Dermis blood vessel endothelial cell (primary cell): ENCODE measurements at places on chromosomes 1 and 21. TPM values are rescaled to one million over a fixed set of nuclear protein-coding genes. Genes with fewer than 3 reads are reported as not detected.

DNA sequence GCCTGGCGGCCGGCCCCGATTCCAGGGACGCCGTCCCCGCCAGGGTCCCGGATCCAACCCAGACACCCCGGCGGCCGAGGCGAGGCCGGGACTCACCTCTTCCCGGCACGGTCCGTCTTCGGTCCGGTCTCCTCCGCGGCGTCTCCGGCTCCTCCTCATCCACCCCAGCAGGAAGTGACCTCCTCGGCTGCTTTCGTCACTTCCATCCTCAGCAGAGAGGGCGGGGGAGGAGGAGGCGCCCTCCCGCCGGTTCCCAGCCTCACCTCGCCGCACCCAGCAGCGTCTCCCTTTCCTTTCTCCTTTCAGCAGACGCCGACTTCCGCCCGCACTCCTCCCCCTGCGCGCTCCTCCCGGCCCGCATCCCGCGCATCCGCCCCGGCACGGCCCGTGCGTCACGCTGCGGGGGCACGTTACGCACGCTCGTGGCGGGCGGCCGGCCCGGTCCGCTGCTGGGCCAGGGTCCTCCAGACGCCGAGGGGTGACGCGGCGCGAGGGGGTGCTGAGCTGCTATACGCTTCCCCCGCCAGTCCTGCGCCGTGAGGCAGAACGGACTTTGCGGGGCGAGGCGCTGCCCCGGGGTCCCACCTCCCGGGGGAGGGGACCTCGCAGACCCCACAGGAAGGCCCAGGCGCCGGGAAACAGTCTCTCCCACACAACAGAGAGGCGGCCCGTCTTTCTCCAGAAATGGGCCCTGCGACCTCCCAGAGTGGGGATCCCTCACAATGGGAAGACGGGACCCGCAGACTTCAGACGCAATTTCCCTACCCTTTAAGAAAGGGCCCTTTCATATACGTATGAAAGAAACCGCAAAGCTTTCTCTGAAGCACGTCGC, at the start of gene ETV3:
TSS of gene ETV3 (minus strand) at position 176 of the 832 bp plus-strand sequence. CDS start 2,043 bp downstream, outside the sequence.
- DNase-seq, result peak; percentile 91

- DNase-seq, result no peak
Observed at GRCh38 chr1:210541680-210542358, 213.1 kb downstream of the HHAT start.

DNA sequence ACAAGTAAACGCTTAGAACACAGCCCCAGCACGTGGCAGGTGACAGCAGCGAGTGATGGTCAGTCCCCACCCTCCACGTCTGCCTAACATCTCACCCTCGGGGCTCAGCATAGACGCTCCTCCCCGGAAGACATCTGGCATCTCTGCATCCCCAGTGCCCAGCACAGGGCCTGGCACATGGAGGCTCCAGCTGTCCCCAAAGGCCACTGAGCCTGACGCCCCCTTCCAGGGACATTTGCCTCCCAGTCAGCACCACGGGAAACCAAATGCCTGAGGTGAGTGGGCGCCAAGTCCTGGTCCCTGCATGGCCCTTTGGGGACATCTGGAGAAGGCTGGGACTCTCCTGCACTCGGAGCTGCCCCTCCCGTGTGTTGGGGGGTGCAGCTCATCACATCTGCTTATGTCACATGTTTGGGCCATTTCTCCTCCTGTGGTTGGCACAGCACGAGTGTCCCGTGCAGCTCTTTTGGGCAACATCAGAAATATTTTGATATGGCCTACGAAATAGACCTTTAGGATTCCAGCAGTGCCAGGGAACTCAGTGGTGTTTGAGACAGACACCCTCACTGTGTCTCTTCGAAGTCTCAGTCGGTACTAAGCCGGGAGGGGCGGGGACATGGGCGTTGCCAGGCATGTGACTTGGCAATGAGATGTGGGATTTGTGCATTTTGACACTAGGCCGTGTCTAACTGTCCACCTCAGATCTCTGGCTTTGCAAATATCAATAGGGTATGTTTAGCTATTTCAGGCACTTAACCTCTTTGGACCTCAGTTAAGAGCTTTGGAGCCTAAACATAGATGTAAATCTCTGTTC, 315.0 kb downstream of the PTPRU start:
- DNase-seq, result no peak

- peak; percentile 10 for DNase-seq
Observed at GRCh38 chr1:232416026-232416568, 213.8 kb downstream of the SIPA1L2 start.

GRCh38 chr1:208652296-208653160, 408.3 kb upstream of the PLXNA2 start:
- DNase-seq, result peak; percentile 86

Gene ARHGEF11
- total RNA-seq, result 22.0 and 23.3 TPM in 2 replicates

Gene IL12RB2
- not detected in 2 replicates for total RNA-seq

DNA sequence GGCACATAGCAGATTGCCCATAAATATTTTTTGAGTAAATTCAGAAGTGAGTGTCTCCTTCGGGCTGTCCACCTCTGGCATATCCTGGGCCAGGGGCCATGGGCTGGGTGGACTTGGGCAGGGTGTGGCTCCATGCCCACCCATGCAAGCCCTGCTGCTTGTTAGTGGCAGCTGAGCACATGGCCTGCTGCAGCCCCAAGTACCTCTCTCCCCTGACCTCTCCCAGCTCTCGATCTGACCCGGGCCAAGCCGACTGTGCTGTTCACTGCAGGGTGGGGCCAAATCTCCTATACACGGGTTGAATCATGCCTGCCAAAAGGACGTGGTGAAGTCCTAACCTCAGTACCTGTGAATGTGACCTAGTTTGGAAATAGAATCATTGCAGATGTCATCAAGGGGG, 132.5 kb upstream of the C1orf174 start:
- no peak for DNase-seq

DNA sequence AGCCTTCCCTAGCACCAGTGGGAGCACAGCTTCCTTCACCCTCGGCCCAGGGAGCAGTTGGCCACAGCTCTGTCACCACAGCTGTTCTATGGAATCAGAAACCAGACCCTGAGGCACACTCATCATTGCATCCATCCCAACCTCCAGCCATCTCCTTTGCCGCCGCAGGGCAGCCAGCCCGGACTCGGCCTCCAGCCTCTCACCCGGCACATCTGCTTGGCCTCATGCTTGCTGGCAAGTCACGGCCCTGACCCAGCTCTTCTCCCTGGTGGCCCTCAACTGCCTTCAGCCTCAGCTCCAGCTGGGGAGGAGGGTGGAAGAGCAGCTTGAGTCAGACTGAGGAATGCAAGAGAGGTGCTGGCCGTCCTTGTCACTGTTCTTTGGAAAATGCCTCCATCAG, 59.8 kb downstream of the TOR1AIP2 start:
- no peak for DNase-seq

- DNase-seq, result no peak
Observed at GRCh38 chr1:197314682-197315081, 46.6 kb downstream of the CRB1 start.

DNA sequence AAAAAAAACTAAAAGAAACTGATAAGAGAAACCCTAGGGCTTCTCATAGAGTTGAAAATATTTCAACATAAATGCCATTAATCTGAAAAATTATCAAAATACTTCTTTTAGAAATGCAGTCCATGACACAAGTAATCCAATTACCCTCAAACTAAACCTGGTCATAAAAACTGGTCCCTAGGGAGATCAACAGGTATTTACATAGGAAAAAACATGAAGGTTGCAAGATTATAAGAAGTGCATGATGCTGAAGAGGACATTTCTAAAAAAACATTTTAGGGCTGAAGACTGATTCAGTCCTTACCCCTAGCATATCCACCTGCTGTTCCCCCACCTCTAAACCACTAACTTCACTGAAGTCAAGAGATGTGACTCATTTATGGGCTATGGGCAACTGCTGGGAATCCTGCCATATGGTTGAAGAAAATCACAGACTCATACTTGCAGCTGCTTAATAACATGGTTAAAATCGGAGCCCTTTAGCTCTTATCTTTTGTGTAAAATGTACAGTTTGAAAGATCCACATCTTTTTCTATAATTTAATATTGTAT, 131.0 kb upstream of the RUNX1 start:
- no peak for DNase-seq

DNA sequence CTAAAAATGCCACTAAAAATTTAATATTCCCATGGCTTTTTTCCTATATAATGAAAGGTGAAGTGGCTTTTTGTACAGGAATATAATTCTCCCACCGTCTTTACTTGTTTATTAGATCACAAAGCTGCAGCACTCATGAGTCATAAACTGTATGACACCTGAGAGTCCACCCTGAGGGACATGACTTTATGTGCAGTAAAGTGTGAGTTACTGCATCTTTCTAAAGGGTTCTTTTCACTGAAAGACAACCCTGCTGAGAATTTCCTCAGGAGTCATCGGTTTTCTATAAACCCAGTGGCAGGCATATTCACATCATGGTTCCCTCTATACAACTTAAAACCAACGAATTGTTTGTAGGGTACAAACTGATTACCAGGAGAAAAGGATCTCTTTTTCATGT, 77.4 kb downstream of the APP start:
- DNase-seq, result peak; percentile 42

Gene PRPF38B
- 11.4 and 14.3 TPM in 2 replicates for total RNA-seq

DNA sequence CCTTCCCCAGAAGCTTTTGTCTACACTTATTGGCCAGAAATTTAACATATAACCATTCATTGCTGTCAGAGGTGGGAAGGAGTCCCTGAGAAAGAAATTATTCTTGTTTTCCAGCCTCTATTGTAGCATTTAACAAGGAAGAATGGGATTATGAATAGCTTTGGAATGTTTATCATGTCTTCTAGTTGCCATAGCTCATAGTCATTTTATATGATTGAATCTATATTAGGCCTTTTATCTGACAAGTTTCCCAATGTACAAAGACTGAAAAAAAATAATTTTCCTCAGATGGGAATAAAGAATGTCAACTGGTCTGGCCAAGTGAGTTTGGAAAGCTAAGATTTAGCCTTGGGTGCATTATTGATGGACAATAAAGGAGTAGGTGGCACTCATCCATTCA, 28.3 kb downstream of the PTPRC start:
- DNase-seq, result no peak

GRCh38 chr1:41498804-41499203, 14.3 kb upstream of the EDN2 start:
- peak; percentile 34 for DNase-seq

DNA sequence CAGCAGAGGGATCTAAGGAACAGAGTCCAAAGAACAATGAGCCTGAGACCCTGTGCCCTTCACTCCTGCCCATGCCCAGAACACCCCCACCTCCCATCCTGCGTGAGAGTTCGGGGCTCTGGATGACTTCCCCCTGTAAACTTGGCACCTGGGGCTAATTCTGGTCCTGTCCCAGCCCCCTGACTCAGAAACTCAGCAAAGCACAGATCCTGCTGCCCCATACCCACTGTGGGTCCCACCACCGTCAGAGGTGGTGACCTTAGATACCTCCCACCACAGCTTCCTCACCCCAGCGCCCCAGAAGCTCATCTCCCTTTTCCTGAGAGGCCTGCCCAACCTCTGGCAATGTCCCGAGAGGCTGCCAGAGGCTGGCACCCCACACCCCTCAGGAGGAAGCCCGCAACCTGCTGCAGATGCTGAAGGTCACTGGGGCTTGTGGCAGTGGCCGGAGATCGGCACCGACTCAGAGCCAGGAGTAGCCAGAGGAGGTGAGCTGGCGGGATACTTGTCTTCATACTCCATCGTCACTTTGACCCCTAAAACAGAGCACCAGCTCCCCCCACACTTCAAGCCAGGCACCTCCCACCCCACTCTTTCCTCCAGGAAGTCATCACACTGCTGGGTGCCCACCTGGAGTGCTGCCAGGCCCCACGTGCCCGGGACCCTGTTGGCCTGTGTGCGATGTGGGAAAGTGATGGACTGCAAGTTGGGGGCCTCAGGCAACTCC, 111.6 kb upstream of the IFFO2 start:
- no peak for DNase-seq

- DNase-seq, result no peak
Observed at GRCh38 chr1:208848854-208849253, 604.7 kb upstream of the PLXNA2 start.

DNA sequence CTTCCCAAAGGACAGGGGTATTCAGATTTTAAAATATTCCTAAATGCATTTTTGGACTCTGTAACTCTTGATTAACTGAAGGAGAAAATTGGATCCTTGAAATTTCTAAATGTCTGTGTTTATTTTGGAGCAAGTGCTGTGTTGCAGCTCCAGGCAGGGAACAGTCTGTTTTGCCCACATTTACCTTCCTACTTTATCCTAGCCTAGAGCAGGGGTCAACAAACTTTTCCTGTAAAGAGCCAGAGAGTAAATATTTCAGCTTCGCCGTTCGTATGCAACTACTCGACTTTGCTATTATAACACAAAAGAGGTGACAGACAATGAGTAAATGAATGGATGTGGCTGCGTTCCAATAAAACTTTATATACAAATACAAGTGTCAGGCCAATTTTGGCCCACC, 402.2 kb downstream of the GPATCH2 start:
- DNase-seq, result no peak

- DNase-seq, result no peak
Observed at GRCh38 chr21:42313501-42313969, 1.7 kb downstream of the TFF3 start.

Gene ATP6V1G3
- 0.47 and 1.2 TPM in 2 replicates for total RNA-seq

GRCh38 chr1:4709641-4710040, 55.2 kb downstream of the AJAP1 start:
- DNase-seq, result no peak
